GF-D8 (cell line): ENCODE measurements at places on chromosomes 13 and 19.

DNA sequence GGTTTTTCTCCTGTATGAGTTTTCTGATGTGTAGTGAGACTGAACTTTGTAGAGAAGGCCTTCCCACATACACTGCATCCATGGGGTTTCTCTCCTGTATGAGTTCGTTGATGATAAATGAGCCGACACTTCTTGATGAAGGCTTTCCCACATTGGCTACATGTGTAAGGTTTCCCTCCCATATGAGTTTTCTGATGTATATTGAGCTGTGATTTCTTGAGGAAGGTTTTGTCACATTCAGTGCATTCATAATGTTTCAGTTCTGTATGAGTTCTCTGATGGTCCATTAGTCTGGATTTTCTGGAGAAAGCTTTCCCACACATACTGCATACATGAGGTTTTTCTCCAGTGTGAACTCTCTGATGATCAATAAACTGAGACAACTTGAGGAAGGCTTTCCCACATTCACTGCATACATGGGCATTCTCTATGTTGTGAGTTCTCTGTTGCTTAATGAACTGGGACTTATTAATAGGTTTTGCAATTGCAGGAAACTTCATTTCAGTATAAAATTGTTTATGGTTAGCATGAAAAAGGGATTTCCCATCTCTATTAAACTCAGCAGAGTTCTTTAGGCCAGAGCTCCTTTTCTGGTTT, 7.5 kb upstream of the ZNF350 start:
- DNase-seq = no peak

DNA sequence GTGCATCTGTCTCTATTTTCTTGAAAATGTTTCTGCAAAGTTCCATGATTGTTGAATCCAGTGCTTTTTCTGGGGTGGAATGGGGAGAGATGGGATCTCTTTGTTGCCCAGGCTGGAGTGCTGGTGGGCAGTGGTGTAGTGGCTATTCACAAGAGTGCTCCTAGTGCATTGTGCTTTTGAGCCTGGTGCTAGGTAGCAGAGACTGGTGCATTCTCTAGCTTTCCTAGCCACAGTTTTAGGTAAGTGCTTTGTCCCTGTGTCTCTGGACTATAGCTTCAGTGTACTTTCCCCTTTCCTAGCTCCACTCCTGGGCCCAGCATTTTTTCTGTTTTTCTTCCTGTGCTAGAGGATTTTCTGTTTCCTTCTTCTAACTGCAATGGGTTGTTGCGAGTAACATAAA, 825.6 kb downstream of the SLITRK6 start:
- no peak for DNase-seq

- DNase-seq = peak; percentile 76
Observed at GRCh38 chr19:11848594-11849469, at the start of gene ZNF439. TSS of gene ZNF439 (plus strand) at chr19:11848726. CDS start at chr19:11848868, 142 bp downstream.

- DNase-seq = no peak
Observed at GRCh38 chr13:37216331-37216730, 110.9 kb upstream of the CSNK1A1L start.

DNA sequence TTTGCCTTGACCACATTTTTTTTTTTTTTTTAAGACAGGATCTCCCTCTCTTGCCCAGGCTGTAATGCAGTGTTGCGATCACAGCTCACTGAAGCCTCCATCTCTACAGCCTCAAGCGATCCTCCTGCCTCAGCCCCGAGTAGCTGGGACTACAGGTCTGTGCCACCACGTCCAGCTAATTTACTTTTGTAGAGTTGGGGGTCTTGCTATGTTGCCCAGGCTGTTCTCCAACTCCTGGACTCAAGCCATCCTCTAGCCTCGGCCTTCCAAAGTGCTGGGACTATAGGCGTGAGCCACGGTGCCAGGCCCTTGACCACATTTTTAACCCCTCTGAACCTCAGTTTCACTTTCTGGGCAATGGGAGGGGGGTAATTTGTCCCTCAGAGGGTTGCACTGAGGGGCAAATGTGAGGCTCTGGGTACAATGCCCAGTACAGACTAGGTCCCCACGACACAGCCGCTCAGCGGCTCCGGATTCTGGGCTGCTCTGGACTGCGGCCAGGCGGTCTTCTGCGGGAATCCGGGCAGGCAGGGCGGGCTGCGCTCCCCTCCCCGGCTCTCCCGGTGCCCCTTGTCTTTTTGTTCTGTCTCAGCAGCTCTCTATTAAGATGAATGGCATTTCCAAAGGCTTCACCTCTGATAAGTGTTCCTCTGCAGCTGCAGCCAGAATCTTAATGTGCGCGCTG, 3.8 kb upstream of the ALOX5AP start:
- no peak for DNase-seq

DNA sequence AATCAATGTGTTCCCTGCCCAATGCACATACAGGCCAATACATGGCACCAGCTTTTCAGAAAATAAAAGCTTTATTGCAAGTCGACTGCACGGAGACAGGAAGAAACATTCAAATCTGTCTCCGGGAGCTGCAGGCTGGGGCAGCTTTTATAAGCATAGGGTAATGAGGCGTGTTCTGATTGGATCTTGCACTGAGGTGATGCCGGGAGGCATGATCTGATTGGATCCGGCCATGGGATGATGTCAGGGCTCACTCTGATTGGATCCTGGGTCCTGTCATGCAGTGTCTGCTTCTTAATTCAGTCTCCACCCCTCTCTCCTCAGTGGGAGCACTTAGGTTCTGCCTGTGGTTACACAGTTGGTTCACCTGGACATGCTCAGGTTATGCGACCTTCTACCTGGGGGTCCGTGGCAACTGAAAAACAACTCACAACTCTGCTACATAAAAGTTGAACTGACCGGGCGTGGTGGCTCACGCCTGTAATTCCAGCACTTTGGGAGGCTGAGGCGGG, 11.8 kb upstream of the FBN3 start:
- DNase-seq = no peak

DNA sequence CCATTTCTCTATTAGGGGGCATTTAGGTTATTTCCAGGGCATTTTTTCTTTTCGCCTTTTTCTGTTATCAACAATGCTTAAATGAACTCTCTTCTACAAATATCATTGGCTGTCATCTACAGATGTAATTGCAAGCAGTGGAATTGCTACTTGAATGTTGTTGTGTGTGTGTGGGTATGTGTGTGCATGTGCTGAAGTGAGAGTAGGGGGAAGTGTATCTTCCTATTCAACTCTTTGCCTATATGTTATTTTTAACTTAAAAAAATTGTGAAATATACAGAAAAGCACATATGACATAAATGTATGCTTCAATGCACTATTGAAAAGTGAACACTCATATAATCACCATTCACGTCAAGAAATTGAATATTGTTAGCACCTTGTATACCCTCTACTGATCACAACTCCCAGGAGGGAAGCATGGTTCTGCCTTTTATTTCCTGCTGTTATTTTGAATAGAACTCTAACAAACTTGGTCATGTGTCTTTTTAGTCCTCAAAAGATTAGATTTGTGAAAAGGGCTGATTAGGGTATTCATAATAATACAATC, 24.7 kb downstream of the WDFY2 start:
- DNase-seq = no peak

DNA sequence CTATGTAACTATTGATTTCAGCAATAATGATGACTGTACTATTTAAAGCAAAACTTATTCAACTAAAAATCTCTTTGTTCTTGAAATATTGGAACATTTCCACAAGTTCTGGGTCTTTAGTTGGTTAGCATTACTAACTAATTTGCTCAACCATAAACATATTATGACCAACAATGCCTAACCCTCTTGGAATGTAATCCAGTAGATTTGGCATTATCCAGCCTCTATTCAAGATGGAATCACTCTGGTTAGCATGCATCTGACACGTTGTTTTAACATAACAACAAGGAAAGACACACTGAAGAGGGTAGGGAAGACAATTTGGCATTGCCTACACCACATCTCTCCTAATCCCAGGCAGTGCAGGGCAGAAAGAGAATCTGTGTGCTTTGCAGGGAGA, 941.3 kb upstream of the PCDH20 start:
- no peak for DNase-seq

- DNase-seq = peak; percentile 98
Observed at GRCh38 chr13:32107474-32107873, 75.9 kb downstream of the FRY start.

DNA sequence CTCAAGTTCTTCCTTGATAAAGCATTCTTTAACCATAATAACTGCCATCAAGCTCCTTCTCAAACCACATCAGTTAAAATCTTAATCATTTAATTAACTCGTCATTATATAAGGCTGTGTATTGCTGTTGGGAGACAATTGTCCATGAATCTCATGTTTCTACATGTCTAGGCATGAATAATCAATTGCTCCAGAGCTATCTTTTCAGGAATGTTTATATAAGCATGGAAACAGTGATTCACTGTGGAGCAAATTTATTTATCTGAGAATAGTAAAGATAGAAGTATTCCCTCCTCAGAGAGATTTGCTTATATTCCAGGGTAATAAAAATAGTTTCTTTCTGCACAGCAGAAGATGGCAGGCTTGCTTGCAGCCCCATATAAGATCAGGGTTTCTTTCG, 71.1 kb downstream of the CBY2 start:
- DNase-seq = no peak

GRCh38 chr13:22049384-22049783, 378.5 kb downstream of the FGF9 start:
- DNase-seq = no peak

DNA sequence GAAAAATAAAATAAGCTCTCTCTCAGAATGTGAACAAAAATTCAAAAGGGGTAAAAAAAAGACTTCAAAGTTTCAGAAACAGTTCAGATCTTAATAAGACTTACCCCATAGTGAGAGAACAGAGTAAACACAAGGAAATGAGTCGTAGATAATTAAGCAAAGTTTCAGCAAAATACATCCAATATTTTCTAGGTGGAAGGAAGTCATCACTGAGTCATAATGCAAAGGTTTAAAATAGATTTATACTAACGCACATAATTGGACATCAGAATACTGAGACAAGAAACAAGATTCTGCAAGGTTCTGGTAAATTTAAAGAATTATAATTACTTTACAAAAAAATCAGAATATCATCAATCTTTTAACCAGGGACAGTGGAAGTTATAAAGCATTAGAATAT, 1370.7 kb upstream of the ATXN8OS start:
- no peak for DNase-seq

DNA sequence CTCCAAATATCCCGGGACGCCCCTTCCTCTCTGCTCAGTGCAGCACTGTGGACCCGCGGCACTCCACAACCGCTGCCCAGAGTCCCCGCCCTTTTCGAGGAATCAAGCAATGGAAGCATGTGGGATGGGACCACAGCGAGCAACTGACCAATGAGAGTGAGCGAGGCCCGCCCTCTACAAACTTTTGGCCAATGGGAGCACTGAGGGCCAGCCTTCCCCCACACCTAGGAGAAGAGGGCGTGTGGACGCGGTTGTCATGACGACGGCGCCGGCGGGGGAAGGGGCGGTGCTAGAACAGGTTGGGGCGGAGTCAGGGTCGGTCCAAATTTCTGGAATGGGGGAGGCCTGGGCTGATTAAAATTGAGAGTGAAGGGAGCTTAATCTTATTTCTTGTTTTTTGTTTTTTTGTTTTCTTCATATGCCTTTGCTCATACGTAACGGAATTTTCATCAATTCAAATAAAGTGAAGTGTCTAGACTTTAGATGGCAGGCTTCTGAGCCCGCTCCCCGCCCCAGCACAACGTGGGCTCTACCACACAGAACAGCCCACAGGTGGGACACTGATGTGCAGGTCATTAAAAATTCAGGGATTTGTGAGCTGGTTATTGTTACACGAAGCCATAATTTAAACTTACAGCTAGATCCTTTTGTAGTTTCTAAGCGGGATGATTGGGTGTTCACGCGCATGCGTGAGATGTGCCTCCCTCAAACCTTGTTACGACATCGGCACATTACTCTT, at the start of gene DNAAF3:
TSS of gene DNAAF3 (minus strand) at position 84 of the 739 bp plus-strand sequence. CDS start 200 bp downstream, outside the sequence.
- peak; percentile 91 for DNase-seq

DNA sequence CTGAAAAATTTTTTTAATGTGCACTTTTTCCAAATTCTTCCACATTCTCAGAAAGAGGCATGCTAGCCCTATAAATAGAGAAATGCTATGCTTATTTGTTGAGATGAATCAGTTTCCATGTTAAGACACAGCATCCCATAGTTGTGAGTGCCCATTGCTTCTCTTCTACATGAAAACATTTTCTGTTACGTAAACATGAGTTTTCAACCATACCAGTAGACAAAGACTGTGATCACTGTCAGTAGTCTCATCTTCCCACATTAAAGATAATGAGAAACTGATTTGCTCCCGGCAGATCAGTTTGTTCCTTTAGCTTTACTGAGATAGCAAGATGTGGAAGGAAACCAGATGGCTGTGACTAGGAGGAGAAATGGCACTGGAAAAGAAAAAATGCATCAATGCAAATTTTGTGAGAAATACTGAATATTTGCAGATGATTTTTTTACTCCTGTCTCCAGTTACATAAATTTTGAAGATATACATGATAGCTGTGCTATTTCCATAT, 45.8 kb upstream of the UFM1 start:
- no peak for DNase-seq

DNA sequence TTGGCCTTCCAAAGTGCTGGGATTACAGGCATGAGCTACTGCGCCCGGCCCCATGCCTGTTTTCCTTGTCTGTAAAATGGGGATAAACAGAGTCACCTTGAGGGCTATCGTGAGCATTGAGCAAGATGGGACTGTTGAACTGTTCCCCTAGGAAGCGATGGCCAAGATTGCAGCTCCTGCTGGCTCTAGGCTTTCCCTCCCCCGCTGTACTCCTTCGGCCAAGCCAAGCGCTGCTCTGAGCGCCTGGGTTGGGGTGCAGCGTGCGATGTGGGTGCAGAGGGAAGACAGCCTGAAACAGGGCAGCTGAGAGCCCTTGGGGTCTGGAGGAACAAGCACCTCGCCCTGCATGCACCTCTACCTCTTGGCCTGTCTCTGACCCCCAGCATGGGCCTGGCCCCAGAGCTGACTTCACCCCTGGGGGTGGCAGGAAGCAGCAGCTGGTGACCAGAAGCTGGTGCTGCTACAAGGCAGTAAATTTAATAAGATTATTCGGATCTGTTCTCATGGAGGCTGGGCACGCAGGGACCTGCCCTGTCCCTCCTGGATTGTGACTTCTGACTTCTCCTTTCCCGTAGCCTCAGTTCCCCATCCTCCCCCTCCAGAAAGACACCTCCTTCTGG, 5.3 kb downstream of the GNG8 start:
- no peak for DNase-seq

DNA sequence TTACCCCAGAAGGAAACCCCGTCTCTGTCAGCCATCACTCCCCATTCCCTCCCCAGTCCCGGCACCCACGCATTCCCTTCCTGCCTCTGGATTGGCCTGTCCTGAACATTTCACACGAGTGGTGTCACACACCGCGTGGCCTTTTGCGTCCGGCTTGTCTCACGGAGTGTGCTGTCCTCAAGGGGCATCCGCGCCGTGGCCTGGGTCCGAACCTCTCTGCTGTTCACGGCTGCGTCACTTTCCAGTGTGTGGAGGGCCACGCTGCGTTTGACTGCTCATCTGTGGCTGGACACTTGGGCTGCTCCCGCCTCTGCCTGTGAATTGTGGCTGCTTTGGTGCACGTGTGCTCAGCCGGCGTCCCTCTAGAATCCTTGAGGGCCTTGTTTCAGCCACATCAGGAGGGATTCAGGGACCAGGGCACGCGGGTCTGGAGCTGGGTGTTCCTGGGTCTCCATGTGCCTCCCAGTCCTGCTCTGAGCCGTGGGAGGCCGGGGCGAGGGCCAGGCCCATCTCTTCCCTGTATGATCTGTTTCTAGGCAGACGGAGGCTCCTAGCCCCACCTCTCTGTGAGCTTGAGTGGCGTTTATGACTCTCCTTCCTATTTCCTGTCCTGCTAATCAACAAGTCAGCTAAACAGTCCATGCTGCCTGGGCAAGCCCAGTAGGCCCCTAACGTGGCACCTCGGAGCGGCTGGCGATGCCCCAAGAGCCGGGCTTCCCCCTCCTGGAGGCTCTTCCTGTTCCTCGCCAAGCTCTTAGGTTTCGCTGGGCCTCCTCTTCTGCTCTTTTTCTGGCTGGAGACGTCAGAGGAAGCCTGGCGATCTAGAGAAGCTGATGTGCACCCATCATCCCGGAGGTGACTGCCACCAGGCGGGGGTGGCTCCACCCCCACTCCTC, 8.1 kb downstream of the STK11 start:
- peak; percentile 69 for DNase-seq
